ENCODE measurements at places on chromosomes 1 and 21.

DNA sequence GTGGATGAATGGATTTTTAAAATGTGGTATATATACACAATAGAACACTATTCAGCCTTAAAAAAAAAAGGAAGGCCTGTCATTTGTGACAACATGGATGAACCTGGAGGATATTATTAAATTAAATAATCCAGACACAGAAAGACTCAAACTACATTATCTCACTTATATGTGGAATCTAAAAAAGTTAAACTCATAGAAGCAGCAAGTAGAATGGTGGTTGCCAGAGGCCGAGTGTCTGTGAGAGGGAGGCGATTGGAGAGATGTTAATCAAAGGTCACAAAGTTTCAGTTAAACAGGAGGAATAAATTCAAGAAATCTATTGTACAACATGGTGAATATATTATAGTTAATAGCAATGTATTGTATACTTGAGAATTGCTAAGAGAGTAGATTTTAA lies 39.7 kb downstream of the ZC3H11B start:
- DNase-seq: no peak

GRCh38 chr21:37700641-37701202 lies 215.5 kb downstream of the KCNJ6 start:
- peak; percentile 43 for DNase-seq

- DNase-seq: no peak
Observed at GRCh38 chr1:5906966-5907365, 85.3 kb downstream of the NPHP4 start.

DNA sequence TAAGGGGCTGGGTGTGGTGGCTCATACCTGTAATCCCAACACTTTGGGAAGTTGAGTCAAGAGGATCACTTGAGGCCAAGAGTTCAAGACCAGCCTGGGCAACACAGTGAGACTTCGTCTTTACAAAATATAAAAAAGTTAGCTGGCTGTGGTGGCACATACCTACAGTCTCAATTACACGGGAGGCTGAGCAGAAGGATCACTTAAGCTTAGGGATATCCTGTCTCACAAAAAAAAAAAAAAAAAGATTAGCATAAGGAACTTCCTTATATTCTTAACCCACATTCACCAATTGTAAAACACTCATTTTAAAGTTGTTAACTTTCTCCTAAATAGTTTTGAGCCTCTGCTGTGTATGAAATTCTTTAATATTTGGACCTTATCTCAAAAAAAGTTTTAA lies 53.1 kb downstream of the ABCD3 start:
- DNase-seq: no peak

GRCh38 chr1:186304982-186305949 lies 69.8 kb downstream of the TPR start:
- no peak for DNase-seq

Measured in GM12892 (cell line).